Left kidney (tissue), 8 donors: ENCODE measurements at places on chromosomes 7 and 10. TPM values are rescaled to one million over a fixed set of nuclear protein-coding genes. Genes with fewer than 3 reads are reported as not detected.

DNA sequence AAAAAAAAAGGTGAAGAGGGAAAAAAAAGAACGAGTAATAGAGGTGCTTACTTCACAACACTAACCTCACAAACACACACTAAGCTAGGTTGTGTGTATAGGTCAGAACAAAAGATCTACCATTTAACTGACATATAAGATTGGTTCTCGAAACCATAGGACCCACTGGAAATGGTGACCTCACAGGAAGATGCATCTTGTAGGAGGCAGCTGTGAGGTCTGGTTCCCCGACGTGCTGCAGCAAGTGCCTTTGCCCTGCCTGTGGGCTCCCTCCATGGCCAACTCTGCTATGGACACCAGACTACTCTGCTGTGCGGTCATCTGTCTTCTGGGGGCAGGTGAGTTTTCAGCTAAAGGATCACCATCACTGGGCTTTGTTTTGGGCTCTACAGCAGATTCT is 133.8 kb upstream of the PRSS1 start:
- DNase-seq = no peak

- DNase-seq = no peak
Observed at GRCh38 chr10:69449841-69450240, 1.4 kb upstream of the TSPAN15 start.

DNA sequence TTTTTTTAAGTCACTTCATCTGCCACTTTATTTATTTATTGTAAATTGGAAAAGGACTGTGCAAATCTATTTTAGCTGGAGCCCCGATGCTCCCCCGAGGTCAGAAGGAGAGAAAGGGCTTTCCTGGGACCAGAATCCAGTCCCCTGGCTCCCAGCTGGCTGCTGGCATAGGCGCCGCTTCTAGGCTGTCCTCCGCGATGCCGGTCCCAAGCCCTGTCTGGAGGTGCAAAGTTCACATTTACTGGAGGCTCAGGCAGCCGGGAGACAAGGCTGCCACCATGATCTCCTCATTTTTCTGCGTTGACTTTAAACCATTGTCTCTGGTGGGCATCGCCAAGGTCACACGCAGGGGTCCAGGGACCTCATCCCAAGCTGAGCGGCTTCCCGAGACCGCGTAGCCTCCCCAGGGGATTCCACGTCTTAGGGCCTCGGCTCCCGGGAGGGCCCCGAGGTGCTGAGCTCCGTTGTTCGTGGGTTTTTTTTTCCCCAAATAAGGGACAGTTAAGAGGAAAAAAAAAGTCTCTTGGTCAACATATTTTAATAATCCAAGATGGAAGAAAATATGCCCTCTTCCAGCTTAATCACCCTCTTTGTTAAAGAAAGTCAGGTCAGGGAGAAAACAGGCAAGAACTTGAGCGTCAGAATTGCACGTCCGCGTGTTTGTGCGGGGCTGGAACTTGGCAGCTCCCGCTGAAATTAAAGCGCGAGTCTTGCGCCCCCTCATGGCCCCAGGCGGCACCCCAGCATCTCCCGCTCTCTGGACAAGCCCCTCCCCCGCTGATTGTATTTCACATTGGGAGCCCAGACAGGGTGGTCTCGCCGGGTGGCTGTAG is 11.9 kb downstream of the RGR start:
- DNase-seq = peak; percentile 25

DNA sequence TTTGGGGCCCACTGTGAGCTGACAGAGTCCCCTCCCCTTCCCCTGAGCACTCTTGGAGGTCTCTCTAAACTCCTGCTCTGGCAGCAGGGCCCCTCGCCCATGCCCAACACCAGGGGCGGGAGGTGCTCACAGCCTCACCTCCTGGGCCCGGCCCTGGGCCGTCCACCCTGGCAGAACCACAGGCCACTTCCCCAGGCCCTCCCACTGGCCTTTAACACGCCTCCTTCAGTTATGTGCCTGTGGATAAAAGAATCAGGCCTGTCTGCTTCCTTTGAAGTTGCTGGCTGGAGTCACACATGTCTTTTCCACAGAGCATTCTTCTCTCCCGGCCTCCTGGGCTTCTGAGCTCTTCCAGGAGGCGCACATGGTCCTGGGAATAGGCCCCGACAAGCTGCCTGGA is 10.2 kb downstream of the MYL10 start:
- no peak for DNase-seq

GRCh38 chr10:90674928-90675327 is 182.9 kb downstream of the HTR7 start:
- no peak for DNase-seq

- DNase-seq = no peak
Observed at GRCh38 chr7:25087855-25088254, 37.2 kb downstream of the CYCS start.

DNA sequence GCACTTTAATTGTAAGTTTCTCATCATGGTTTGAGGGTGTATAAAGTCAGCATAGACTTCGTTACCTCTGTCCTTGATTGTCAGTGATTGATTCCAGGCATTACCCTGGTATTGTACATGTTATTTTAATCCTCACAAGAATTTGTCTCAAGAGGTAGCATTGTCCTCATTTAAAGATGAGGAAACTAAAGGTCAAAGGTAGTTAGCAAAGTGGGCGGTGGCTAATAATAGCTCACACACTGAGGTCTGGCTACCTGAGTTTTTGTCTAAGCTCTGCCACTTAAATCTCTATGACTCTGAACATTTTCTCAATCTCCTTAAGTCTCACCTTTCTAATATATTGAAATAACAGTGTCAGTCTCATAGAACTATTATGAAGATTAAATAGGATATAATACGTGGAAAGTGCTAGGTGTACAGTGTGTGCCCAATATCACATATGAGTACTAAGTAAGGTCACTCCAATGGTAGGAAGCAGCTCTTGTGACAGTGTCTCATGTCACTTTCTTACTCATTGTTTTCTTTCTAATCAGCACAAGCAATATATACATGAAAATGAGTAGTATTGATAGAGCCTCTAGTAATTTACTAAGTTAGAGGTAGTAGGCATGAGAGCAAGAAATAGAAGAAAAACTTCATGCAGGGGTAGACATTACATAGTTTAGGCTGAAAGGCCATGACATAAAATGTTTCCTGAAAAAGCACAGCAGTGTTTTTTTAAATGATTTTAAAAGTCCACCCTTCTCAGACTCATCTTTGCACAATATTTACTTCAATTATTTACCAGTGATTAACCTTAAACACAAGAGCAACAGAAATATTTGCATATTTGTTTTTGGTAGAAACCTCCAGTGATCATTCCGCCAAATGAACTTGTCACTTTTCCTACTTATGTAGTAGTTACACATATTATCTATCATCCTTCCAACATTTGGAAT is 21.0 kb downstream of the AHR start:
- no peak for DNase-seq

DNA sequence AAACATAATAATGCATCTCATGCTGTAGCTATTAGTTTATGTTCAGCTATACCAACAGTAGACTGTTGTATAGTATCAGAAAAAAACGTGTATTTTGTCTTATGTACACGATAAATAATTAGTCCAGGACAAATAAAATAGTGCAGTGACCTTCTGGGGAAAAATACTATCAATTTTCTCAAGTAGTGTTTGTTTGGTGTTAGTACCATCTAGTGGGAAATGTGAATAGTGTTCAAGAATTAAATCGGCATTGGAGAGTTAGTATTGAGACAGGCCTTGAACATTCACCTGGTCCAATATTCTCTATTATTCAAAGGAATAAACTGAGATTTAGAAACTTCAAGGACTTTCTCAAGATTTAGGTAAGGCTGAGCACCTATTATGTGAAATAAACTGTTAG is 21.7 kb upstream of the OR2A5 start:
- DNase-seq = peak; percentile 24

DNA sequence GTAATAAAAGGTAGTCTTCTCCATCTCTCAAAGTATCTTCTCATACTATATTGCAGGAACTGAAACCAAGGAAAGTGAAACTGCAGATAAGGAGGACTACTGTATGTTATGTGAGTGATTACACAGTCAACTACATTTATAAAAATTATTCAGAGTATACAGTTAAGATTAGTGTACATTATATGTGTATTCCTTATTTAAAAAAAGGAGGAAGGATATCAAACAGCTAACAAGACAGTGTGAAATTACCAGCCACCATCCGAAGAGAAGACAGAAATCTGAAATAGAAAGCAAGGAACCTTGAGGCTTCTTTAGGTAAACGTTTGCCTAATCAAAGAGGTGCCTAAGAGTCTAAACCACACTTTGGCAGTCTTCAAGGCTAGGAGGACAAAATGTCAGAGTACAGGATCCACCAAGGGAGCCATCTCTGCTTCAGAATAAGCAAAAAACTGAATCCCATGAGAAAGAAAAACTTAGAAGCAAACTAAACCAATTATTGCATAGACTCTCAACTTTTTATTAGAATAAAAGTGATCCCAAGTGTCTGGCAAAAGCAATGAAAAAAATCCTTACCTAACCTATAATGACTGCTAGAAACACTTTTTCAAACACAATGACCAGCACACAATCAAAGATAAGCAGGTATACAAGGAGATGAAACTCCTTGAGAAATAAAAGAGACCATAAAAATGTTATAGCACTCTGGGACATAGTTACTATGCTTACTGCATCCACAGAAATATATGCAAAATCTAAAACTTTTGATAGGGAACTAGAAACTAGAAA is 6.4 kb downstream of the USP6NL start:
- DNase-seq = no peak

- no peak for DNase-seq
Observed at GRCh38 chr10:23402856-23403255, 36.0 kb upstream of the OTUD1 start.

GRCh38 chr10:132957981-132958882 is 15.9 kb upstream of the CFAP46 start:
- DNase-seq = no peak

DNA sequence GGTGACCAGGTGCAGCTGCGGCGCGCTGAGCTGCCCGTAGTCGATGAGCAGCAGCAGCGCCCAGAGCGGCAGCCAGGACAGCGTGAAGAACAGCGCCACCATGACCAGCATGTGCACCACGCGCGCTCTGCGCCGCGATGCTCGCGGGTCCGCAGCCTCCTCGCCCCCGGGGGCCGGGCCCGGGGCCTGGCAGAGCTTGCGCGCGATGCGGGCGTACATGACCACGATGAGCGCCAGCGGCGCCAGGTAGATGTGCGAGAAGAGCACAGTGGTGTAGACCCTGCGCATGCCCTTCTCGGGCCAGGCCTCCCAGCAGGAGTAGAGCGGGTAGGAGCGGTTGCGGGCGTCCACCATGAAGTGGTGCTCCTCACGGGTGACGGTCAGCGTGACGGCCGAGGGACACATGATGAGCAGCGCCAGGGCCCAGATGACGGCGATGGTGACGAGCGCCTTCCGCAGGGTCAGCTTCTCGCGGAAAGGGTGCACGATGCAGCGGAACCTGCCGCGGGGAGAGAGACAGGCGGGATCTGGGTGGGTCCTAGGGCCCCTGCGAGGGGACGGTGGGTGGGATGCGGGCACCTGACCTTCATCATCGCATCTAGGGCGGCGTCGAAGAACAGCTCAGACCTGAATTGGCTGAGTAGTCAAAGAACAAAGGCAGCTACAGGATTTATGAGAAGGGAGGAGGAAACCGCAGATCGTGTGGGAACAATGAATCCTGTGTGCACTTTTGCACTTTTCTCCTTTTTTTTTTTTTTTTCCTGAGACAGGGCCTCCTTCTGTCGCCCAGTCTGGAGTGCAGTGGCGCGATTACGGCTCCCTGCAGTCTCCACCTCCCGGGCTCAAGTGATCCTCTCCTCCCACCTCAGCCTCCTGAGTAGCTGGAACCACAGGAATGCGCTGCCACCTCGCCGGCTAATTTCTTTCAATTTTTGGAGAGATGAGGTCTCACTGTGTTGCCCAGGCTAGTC is 22.4 kb upstream of the PPA1 start:
- peak; percentile 46 for DNase-seq

DNA sequence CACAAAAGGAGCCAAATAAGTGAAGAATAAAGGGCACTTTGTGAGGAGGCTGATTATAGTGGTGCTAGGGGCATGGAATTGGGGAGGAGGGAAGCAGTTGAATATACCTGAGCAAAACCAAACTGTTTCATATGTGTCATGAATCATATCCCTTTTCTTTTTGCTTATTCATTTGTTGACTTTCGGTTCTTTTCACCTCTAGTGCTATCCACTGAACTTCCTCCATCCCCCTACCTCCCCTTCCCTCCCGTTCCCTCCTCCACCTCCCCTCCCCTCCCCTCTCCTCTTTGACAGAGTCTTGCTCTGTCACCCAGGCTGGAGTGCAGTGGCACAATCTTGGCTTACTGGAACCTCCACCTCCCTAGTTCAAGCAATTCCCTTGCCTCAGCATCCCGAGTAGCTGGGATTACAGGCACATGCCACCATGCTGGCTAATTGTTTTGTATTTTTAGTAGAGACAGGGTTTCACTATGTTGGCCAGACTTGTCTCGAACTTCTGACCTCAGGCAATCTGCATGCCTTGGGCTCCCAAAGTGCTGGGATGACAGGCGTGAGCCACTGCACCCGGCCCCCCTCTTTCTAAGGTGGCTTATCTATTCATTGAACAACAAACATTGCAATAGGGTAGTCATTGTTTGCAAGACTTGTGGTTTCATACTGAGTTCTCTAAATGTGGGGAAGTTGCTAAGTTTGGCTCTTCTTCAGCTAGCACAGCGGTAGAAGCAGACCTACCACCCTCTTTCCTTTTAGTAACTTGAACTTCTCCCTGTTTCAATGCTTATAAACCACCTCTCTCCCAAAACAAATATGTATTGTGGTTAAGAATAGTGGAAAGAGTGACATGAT is 150.4 kb upstream of the PRPS1L1 start:
- no peak for DNase-seq

GRCh38 chr10:57743711-57744110 is 524.0 kb downstream of the IPMK start:
- DNase-seq = no peak

GRCh38 chr10:59586407-59586891 is 123.2 kb downstream of the SLC16A9 start:
- DNase-seq = no peak

- no peak for DNase-seq
Observed at GRCh38 chr7:16223963-16224707, 197.2 kb downstream of the CRPPA start.

DNA sequence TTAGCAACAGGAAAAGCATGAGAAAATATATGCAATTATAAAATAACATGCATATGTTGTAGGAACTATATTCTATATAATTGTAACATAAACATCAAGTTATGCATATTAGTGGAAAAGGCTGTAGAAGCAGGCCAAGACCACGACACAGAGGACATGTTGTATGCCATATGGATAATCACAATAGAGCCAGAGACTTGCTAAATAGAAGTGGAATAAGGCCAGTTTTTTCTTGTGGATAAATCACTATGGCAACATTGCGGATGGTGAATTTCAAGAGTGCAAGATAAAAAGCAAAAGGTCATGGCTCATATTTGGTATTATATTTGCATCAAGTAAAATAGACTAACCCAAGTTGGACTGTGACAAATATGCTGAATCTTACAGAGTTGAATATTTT is 93.0 kb downstream of the PCDH15 start:
- no peak for DNase-seq

- DNase-seq = no peak
Observed at GRCh38 chr7:51079494-51079893, 237.1 kb downstream of the COBL start.

- no peak for DNase-seq
Observed at GRCh38 chr7:28245123-28245878, 64.7 kb upstream of the JAZF1 start.

SORCS1 gene
- polyA plus RNA-seq = 18.3 TPM

PCLO gene
- 14.5 TPM for polyA plus RNA-seq

ZNF736 gene
- polyA plus RNA-seq = 30.6 TPM

CALHM1 gene
- polyA plus RNA-seq = 0.05 TPM

ANKRD26 gene
- polyA plus RNA-seq = 23.1 TPM

HOXA6 gene
- polyA plus RNA-seq = 26.5 TPM
